ENCODE measurements at places on chromosomes 2 and 18.
A peak's percentile ranks its signal among the peaks of the same experiment; 100 is the strongest.

DNA sequence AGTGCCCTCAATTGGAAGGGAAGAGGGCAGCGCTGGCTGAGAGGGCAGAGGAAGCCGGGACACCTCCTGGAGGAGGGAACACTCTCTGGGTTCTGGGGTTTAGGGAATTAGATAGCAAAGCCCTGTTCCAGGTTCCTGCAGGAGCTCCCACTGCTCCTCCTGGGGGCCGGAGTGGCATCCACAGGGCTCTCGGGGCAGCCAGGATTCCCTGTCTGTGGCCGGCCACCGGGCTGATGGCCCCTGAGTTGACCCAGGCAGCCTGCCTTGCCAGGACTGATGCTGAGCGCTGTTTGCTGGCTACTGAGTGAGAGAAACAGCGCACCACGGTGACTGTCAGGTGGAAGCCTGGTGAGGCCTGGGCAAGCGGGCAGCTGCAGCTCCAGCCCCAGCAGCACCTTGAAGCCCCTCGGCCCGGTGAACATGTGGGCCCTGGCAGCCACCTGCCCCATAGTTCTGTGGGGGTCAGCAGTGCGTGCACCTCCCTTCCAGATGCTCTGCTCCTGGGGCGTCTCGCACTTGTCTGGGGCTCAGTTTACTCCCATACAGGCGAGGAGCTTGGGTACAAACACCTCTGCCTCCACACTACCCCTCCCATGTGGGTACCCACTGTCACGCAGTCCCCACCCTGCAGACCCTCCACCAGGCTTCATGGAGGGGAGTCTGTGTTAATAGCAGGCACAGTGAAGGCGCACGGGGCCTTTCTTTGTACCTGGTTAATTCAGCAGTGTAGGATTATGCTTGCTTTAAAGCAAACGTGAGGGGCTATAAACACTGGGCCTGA, 7.7 kb upstream of the ALLC start:
- DNase-seq = no peak

- no peak for DNase-seq
These were observed 30.0 kb downstream of the ZNF638 start for GRCh38 chr2:71361631-71362030.

DNA sequence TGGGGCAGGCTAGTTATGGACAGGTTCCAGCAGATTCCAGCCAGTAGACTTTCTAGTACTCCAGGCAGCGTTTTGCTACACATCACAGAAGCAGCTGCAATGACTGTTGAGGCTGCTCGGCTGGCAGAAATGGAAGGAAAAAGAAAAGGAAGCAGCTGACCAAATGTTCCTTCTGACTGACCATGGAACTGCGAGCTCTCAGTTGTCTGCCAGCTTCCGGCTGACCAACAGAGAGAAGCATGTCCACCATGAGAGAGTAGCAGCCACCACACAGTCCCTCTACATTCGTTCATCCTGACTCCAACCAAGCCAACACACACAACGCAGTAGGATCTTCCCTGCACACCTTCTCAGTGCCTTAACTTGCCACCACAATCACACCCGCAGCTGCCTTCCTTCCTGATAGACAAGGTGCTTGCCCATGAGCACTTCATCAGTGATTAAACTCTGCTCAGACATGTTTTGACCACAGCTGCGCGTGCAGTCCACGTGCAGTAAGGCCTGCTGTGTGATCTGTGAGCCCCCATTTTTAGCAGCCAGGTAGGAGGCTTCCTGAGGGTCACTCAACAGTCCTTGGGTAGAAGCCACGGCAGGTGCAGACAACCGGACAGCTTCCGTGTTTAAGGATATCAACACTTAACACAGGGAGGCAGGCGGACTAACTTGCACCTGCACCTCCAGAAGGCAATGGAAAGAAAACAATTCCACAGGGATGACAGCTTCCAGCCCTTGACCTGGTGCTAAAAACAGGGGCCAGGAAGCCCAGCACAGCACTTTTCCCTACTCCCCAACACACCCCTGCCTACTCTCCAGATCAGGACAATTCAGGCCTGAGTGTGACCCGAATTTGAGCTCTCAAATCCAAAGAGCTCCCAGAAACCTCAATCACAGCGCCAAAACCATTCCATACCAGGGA, 996 bp downstream of the TGFBRAP1 start:
- DNase-seq = peak; percentile 47

GRCh38 chr2:101173707-101174295, 22.6 kb upstream of the TBC1D8 start:
- no peak for DNase-seq
